ENCODE measurements at places on chromosomes 5 and 9. TPM values are rescaled to one million over a fixed set of nuclear protein-coding genes. Genes with fewer than 3 reads are reported as not detected.

SHOC1 gene
- total RNA-seq: not detected

VDAC1 gene
- total RNA-seq: 261 TPM

C5orf58 gene
- total RNA-seq: not detected

CATSPER3 gene
- 0.13 TPM for total RNA-seq

OR1J2 gene
- not detected for total RNA-seq

KIAA0825 gene
- 2.2 TPM for total RNA-seq

GPRIN1 gene
- 7.6 TPM for total RNA-seq

ZNF883 gene
- 2.4 TPM for total RNA-seq

SNCAIP gene
- 5.2 TPM for total RNA-seq

LCN12 gene
- 1.6 TPM for total RNA-seq

Data from mesangial cell (primary cell).